ENCODE measurements at places on chromosomes 16 and 17.

GRCh38 chr16:17476414-17477259 lies 5.9 kb upstream of the XYLT1 start:
- peak; percentile 20 for DNase-seq

DNA sequence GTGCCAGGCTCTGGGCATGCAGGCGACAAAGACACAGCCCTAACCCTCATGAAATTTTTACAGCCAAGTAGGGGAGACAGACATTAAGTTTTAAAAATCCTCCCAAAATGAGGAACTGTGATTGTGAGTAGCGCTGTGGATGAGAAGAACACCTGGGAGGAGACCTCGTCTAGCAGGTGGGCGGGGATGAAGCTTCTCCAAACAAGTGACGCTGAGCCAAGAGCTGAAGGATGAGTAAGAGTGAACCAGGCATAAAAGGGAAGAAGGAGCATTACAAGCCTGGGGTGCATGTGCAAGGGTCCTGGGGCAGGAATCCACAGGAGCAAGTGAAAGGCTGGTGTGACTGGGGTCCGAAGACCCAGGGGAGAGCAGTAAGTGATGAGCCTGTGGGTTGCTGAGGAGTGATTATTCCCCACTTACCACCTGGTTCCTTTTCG lies 149.4 kb upstream of the HS3ST2 start:
- no peak for DNase-seq

GRCh38 chr16:4692460-4693295 lies 684 bp upstream of the NUDT16L1 start:
- no peak for DNase-seq

GRCh38 chr17:882827-883585 lies 96.6 kb downstream of the NXN start:
- no peak for DNase-seq

GRCh38 chr17:11221721-11222120 lies 19.3 kb upstream of the SHISA6 start:
- no peak for DNase-seq

DNA sequence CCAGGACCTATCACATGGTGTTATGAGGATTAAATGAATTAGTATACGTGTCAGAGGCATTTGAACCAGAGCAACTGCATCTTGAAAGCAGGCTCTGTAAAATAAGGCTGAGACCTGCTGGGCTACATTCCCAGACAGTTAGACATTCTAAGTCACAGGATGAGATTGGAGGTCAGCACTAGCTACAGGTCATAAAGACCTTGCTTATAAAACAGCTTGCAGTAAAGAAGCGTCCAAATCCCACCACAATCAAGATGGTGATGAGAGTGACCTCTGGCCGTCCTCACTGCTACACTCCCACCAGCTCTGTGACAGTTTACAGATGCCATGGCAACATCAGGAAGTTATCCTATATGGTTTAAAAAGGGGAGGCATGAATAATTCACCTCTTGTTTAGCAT lies 71.8 kb downstream of the IRF8 start:
- DNase-seq, result no peak

DNA sequence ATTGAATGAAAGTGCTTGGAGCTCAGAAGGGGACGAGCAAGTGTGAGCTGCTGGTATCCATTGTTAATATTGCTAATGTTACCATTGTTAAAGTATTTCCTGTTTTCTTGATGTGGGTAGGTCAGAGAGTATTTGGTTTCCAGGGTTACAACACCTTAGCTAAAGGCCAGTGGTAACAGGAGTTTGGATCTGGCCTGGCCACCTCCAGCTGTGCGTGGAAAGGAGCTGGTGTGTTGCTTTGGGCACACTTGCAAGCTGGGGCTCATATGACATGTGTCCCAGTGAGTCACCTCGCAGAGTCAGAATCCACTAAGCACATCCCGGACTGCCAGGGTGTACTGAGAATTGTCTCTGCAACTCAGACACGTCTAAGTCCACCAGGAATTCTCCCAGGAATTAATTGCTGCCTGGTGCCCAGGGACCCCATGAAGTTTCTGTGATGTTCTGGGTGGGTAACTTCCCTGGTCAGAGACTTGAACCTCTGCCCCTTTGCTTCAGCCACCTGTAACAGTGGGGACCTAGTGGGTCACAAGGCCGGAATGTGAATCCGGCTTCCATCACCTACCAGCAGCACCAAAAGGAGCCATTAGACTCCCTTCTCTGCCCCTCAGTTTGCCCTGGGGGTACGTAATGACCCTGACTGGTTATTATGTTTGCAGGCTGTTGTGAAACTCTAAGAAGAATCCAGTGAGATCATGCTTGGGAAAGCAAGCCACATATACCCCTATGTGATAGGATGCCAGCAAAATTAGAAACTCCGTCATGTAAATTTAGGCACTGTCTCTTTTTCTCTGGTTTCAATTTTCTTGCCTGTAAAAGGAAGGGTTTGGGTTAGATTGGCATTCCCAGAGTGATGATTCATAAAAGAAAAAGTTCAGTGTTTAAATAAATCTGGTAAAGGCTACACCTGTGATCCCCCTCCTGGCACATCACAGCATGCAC lies 12.8 kb downstream of the SLC6A2 start:
- no peak for DNase-seq

DNA sequence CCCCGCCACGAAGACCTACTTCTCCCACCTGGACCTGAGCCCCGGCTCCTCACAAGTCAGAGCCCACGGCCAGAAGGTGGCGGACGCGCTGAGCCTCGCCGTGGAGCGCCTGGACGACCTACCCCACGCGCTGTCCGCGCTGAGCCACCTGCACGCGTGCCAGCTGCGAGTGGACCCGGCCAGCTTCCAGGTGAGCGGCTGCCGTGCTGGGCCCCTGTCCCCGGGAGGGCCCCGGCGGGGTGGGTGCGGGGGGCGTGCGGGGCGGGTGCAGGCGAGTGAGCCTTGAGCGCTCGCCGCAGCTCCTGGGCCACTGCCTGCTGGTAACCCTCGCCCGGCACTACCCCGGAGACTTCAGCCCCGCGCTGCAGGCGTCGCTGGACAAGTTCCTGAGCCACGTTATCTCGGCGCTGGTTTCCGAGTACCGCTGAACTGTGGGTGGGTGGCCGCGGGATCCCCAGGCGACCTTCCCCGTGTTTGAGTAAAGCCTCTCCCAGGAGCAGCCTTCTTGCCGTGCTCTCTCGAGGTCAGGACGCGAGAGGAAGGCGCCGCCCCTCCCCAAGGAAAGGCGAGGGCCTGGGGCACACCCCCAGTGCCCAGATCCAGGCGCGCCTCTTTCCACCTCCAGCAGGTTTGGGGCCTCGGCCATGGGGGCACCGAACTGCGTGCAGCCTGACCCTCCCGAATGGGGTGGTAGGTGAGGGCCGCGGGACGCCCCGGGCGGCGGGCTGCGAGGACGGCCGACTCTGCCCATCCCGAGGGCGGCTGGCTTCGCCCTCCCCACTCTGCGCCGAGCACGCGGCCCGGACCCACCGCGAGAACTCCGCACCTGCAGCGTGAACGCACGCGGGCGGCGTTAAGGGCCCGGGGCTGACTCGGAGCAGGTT lies 664 bp downstream of the HBQ1 start:
- peak; percentile 76 for DNase-seq

DNA sequence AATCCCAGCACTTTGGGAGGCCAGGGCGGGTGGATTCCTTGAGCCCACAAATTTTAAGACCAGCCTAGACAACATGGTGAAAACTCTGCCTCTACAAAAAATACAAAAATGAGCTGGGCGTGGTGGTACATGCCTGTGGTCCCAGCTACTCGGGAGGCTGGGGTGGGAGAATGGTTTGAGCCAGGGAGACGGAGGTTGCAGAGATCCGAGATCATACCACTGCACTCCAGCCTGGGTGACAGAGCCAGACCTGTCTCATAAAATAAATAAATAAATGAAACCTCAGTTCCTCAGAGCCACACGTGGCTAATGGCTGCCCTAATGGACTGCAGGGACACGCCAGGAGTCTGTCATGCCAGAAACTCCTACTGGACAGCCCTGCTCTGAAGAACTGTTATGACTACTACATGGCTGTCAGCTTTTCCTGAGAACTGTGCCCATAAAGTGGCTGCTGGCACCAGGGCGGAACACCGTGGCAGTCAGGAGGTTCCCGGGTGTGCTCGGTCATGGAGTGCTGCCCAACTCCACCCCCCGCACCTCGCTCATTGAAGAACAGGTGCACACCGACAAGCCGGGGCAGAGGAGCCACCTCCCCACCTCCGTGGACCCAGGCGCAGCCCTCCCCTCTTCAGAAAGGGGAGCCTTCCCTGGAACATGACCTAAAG lies 4.3 kb downstream of the TMEM11 start:
- no peak for DNase-seq

GRCh38 chr16:8589900-8590688 lies at the start of gene TMEM114:
Gene TMEM114, minus strand, starts transcription at chr16:8590511. Its CDS starts 673 bp downstream, at chr16:8589838.
- no peak for DNase-seq

DNA sequence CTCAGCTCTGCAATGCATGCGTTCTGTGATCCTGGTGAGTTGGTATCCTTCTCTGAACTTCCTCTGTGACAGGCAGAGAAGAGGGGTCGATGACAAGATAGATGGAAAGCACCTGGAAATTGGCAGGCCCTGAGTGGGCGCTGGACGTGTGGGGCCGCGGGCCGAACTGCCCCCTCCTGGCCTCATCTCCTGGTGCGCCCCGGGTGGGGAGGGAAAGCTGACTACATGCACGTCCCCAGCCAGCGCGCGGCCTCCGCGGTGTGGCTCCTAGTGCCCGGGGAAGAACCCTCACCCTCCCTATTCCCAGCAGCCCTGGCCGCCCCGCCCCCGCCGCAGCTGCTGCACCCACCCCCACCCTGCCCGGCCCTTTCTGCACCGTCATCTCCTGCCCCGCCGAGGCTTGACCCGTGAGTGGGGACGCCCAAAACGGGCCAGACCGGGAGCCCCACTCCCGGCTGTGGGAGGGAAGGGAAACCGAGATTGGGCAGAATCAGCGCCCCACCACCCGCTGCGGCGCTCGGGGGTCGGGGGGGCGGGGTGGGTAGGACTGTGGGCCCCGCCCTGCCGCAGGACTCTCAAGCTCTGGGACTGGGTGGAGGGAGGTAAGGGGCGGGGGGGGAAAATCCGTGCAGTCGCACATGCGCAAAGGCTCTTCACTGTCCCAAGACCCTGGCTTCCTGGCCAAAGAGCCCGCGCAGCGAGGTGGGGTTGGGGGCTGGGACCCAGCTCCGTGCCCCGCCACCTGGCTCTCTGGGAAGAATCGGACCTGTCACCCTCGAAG lies at the start of gene NOL3:
TSS of gene NOL3 (plus strand) at position 371 of the 781 bp plus-strand sequence.
- no peak for DNase-seq

- DNase-seq, result no peak
Measured at GRCh38 chr17:38742411-38743308, 5.5 kb downstream of the PCGF2 start.

DNA sequence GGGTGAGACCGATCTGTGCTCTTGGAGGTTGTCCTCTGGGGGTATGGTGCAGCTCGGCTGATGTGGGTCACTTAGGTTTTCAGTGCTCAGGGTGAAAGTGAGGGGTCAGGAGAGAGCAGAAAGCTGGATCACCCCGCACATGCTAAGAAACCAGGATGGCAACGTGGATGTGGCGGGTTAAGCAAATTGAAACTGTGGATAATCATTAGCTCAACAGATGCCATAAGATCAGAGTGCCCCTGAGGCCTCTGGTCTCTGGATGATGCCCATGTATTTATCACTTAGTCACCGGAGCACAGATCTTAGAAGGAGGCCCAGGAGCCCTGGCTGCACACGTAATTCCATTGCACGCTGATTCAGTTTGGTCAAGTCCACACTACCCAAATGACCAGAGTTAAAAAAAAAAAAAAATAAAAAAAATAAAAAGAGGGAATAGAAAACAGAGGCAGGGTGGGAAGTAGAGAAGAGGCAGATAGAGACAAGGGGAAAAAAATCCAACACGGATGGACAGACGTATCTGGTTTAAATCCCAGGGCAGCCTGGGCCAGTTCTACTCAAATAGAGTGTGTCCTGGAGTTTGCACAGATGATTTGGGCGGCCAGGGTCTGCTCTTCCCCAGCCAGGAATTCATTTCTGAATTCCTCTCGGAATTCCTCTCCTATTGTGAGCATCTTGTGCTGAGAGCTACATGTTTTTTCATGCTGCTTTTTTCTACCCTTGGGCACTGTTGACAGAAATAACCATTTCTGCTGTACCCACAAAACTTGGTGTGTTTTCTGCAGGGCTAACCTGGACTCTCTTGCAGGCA lies 378.3 kb downstream of the CPPED1 start:
- DNase-seq, result no peak

DNA sequence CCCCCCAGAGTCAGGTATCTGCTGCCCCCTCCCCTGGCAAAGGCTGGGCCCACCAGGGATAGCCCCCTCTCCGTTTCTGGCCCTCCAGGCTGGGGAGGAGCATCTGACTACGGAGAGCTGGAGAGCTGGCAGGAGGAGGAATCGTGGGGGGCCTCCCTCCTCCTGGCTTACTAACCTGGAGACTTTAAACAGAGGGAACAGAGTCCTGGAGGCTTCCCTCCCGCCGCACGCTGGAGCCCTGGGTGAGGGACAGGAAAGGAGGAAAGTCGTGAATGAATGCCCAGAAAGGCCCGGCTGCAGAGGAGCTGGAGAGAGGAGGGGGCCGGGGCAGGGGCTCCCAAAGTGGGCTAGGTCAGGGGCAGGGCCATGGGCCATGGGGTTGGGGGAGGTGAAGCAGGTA lies 9.9 kb downstream of the SRCIN1 start:
- no peak for DNase-seq

Data from T follicular helper cell (primary cell).